T-helper 17 cell (primary cell): ENCODE measurements at places on chromosomes 4 and X.
A peak's percentile ranks its signal among the peaks of the same experiment; 100 is the strongest.

DNA sequence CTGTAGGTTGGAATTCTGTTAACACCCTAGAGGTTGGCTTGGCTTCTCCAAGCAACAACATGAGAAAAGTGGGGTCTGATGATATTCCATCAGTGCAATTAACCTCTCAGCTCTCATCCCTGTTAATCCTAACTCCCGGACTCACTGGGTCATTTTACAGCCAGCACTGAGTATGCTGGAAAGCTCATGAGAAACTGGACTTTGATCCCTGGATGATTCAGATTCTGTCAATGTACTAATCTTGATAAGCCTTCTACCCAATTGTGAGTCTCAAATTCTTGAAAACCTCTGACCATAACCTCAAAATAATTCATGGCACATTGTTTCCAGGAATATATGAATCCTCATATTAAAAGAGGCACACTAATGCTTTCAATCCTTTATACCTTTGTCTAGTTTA is 244.3 kb upstream of the DCAF8L1 start:
- no peaks in the 10 kb centered on the region for H3K36me3 ChIP-seq
- no peak overlapping the region for H3K4me3 ChIP-seq
- DNase-seq, result no peak
- no peak overlapping the region for H3K27ac ChIP-seq
- no peaks in the 10 kb centered on the region for H3K4me1 ChIP-seq
- H3K27me3 ChIP-seq, result no peaks in the 10 kb centered on the region

DNA sequence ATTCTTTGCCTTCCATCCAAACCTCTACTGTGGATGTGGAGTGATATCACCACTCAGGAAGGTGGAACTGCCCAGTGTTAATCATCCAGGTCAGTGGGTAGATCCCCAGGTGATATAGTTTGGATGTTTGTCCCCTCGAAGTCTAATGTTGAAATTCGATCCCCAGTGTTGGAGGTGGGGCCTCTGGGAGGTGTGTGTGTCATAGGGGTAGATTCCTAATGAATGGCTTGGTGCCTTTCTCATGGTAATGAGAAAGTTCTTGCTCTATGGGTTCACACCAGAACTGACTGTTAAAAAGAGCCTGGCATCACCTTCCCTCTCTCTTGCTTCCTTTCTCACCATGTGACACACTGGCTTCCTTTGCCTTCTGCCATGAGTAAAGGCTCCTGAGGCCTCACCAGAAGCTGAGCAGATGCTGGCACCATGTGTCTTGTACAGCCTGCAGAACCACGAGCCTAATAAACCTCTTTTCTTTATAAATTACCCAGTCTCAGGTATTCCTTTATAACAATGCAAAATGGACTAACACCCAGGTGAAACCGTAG is 6.8 kb upstream of the SOWAHB start:
- H3K27me3 ChIP-seq, result no peaks in the 10 kb centered on the region
- H3K4me1 ChIP-seq, result no peaks in the 10 kb centered on the region
- no peak overlapping the region for H3K27ac ChIP-seq
- H3K36me3 ChIP-seq, result no peaks in the 10 kb centered on the region
- no peak overlapping the region for H3K4me3 ChIP-seq

- peaks cover 3% of the 10 kb centered on the region for H3K4me1 ChIP-seq
- H3K4me3 ChIP-seq, result no peak overlapping the region
- no peaks in the 10 kb centered on the region for H3K36me3 ChIP-seq
- DNase-seq, result no peak
These were observed 179.9 kb downstream of the KIT start for GRCh38 chr4:54837576-54838140.

DNA sequence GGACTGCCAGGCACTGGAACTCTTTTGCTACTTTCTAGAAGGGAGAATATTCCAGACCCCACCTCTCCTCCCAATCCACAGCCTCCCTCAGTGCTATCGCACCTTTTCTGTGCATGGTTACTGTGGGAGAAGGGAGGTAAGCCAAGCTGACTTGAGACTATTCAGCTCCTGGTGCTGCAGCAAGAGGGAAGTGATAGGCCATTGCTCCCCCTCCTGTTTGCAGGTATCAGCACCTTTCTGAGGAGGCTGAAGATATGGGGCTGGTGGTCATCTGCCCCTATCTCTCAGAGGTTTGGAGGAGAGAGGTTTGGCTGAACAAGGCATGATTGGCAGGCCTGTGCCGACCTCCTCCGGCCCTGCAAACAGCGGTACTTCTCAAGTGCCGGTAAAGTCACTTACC is 103.3 kb upstream of the GATB start:
- no peak overlapping the region for H3K4me3 ChIP-seq
- no peak overlapping the region for H3K27ac ChIP-seq
- no peak for DNase-seq
- H3K36me3 ChIP-seq, result no peaks in the 10 kb centered on the region
- H3K4me1 ChIP-seq, result peaks cover 9% of the 10 kb centered on the region
- H3K27me3 ChIP-seq, result peaks cover 13% of the 10 kb centered on the region

GRCh38 chrX:39614680-39614998 is 483.1 kb downstream of the BCOR start:
- H3K4me1 ChIP-seq, result peaks cover 11% of the 10 kb centered on the region
- H3K27me3 ChIP-seq, result no peaks in the 10 kb centered on the region
- H3K27ac ChIP-seq, result peak overlapping the region; percentile 67
- DNase-seq, result no peak

DNA sequence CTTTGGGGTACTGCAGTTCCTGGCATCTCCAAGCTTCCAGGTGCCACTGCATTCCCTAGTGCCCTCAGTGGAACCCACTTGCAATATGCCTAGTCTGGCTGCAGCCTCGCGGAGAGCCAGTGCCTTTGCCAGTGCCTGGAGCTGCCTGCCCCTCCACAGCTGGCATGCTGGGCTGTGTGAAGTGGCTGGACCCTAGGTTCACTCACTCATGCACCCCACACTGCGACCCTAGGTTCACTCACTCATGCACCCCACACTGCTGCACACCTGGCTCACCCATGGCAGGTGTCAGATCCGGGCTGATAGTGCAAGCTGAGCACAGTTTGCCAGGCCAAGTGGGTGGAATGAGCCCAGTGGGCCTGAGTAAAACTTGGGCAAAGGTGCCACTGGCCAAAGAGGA is 253.0 kb upstream of the NDST4 start:
- no peaks in the 10 kb centered on the region for H3K4me1 ChIP-seq
- no peaks in the 10 kb centered on the region for H3K36me3 ChIP-seq
- no peak overlapping the region for H3K4me3 ChIP-seq

DNA sequence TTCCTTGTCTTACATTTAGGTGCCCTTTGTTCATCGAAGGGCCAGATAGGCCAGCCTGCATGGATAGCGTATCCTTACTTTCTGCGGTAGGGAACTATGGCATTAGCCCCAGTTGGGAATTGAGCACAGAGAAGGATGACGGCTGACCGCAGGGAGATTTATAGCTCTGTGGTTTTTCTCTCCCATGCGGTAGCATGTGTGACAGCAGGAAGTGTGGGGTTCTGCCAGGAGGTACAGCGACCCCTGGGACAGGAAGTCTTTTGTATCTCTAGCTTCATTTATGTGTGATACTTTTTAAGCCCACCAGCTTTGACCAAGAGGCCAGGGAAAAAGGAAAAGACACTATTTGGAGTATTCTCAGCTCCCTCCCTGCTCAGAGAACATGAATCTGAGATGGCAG is 33.1 kb downstream of the GAB3 start:
- no peaks in the 10 kb centered on the region for H3K27me3 ChIP-seq
- H3K4me3 ChIP-seq, result peak overlapping the region; percentile 65
- peaks cover 41% of the 10 kb centered on the region for H3K4me1 ChIP-seq

DNA sequence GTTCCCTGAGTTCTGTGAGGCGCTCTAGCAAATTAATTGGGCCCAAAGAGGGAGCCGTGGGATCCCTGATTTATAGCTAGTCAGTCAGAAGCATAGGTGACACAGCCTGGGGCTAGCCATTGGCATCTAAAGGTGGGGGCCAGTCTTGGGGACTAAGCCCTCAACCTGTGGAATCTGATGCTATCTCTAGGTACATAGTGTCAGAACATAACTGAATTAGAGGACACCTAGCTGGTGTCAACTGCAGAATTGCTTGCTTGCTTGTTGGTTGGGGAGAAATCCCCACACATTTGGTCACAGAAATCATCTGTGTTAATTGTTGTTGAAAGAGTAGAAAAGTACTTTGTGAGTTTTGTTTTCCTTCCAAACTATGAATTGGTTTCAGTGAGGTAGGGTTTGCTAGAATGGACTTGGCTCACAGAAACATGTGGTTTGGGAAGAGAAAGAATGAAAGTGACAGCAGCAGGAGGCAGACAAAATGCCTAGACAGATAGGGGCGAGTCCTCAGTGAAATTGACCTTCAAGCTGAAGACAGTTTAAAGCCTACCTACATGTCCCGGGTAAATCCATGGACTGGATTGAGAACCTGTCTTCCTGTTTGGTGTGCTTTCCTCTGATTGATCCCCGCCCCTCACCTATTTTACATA is 12.8 kb upstream of the GPR82 start:
- peaks cover 20% of the 10 kb centered on the region for H3K4me1 ChIP-seq
- no peaks in the 10 kb centered on the region for H3K27me3 ChIP-seq
- no peaks in the 10 kb centered on the region for H3K36me3 ChIP-seq

- H3K27ac ChIP-seq, result no peak overlapping the region
- peaks cover 16% of the 10 kb centered on the region for H3K27me3 ChIP-seq
These were observed 290.0 kb downstream of the IL15 start for GRCh38 chr4:141926406-141926805.

GRCh38 chrX:20329435-20329834 is 62.7 kb upstream of the RPS6KA3 start:
- H3K36me3 ChIP-seq, result no peaks in the 10 kb centered on the region
- DNase-seq, result no peak
- H3K27me3 ChIP-seq, result no peaks in the 10 kb centered on the region
- no peaks in the 10 kb centered on the region for H3K4me1 ChIP-seq
- H3K27ac ChIP-seq, result no peak overlapping the region
- H3K4me3 ChIP-seq, result no peak overlapping the region

GRCh38 chr4:42412251-42412650 is 15.0 kb downstream of the SHISA3 start:
- no peak overlapping the region for H3K27ac ChIP-seq
- H3K27me3 ChIP-seq, result no peaks in the 10 kb centered on the region
- no peak overlapping the region for H3K4me3 ChIP-seq
- H3K4me1 ChIP-seq, result no peaks in the 10 kb centered on the region
- no peak for DNase-seq
- peaks cover 3% of the 10 kb centered on the region for H3K36me3 ChIP-seq

DNA sequence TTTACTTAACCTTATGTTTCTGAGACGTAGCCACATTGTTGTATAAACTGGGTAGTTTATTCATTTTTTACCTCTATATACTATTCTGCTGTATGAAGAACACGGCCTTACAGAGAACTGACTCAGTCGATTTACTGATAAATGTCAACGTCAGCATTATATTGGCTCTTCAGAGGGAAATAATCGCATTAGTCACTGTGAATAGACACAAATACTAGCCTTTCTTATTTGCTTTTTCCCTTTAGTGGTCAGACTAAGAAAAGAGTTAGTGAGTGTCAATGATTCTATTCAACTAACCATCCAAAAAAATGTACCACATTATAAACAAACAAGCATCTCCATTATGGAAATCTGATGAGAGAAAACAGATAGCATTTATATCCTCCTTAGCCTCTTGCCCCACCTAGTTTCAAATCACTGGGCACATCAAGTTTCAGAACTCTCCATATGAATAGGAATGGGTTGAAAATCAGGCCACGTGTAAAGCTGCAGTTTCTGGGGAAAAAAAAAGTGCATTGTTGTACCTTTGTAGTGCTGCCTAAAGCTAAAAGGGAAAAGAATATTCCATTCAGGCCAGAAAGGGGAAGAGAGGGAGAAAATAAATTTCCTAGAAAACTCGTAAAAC is 146.7 kb upstream of the VCX3A start:
- H3K27ac ChIP-seq, result no peak overlapping the region
- DNase-seq, result no peak
- H3K36me3 ChIP-seq, result no peaks in the 10 kb centered on the region

GRCh38 chr4:111066447-111066846 is 443.6 kb upstream of the PITX2 start:
- DNase-seq, result no peak
- H3K4me1 ChIP-seq, result no peaks in the 10 kb centered on the region
- H3K27me3 ChIP-seq, result no peaks in the 10 kb centered on the region
- no peak overlapping the region for H3K4me3 ChIP-seq
- H3K27ac ChIP-seq, result no peak overlapping the region

- H3K36me3 ChIP-seq, result no peaks in the 10 kb centered on the region
- H3K4me3 ChIP-seq, result no peak overlapping the region
- no peaks in the 10 kb centered on the region for H3K27me3 ChIP-seq
- H3K4me1 ChIP-seq, result no peaks in the 10 kb centered on the region
- H3K27ac ChIP-seq, result no peak overlapping the region
- no peak for DNase-seq
These were observed 173.1 kb upstream of the VCX3A start for GRCh38 chrX:6708041-6708440.

DNA sequence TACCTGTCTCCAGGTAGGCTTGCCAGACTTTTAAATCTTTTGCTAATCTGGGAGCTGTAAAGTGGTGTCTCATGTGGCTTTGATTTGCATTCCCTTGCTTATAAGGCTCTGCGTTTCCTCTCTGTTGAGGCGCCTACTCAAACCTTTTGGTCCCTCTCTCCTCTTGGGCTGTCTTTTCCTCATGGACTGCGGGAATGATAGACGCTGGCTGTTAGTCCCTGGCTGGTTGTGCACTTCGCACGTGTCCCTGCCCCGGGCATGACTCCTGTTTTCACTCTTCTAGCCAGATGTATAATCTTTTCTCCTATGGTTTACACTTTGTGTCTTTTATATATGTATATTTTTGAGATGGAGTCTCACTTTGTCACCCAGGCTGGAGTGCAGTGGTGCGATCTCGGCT is 39.7 kb downstream of the RGS12 start:
- H3K36me3 ChIP-seq, result no peaks in the 10 kb centered on the region
- no peak overlapping the region for H3K27ac ChIP-seq
- DNase-seq, result no peak
- peaks cover 9% of the 10 kb centered on the region for H3K4me1 ChIP-seq

- H3K4me3 ChIP-seq, result no peak overlapping the region
- no peaks in the 10 kb centered on the region for H3K36me3 ChIP-seq
- no peak for DNase-seq
- no peaks in the 10 kb centered on the region for H3K27me3 ChIP-seq
- H3K4me1 ChIP-seq, result no peaks in the 10 kb centered on the region
These were observed 59.6 kb upstream of the MAMLD1 start for GRCh38 chrX:150303386-150304097.

DNA sequence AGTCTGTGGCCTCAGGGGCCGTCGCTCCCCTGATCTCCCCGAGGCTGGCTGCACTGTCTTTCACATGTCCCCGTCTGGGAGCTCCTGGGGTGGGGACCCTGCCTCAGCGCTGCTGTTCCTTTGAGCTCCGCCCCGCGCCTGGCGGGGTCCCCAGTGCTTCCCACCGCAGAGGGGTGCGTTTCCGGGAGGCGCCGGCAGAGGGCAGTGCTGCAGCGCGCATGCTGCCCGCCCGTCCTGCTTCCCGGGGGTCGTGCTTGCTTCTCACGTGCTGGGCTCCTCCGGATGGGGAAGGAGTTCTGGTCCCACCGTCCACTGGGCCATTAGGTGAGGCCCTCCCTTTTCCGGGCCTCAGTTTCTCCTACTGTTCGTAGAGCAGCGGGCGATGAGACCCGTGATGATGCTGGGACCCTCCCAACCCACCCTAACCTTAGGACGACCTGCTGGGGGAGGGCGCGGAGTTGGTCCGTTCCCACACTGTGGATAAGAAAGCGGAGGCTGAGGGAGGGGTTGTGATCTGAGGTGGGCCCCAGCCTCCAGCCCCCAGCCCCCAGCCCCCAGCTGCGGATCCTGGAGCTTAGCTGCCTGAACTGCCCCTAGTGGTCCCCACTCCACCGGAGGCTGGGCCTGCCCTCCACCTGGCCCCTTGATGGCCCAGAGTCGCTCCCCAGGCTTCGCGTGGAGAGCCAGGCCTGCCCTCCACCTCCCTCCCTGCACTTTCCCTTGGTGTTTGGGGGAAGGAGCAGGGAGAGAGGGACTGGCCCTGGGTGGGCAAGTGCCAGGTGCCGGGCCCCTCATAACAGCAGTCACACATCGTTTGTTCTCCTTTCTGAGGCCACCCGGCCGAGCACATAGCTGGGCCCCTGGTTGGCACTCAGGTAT is 15.3 kb downstream of the CPZ start:
- H3K4me1 ChIP-seq, result peaks cover 7% of the 10 kb centered on the region
- no peak overlapping the region for H3K27ac ChIP-seq
- peaks cover 2% of the 10 kb centered on the region for H3K36me3 ChIP-seq
